ENCODE measurements at places on chromosomes 7 and 10.

DNA sequence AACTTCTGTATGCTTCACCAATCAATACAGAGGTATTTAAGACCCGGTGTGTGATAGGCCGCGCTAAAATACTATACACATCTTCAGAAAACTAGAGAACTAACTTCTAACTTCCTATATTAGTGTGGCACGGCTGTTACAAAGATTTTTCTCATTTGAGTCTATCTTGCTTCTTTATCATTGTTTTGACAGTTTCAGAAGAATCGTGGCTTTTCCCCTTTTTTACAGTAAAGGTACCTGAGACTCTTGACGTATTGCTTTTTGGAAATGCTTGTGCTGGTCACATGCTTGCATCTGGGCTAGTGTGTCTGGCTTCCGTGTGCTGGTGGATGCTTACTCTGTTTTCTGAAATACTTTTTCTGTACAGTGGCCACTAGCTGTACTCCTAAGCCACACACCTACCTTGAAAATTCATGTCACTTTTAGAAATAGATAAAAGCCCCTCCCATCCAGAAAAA is 12.7 kb downstream of the IKZF1 start:
- no peak for DNase-seq

GRCh38 chr7:127066974-127067373 is 185.8 kb downstream of the GRM8 start:
- no peak for DNase-seq

GRCh38 chr7:113774182-113774807 is 144.5 kb downstream of the PPP1R3A start:
- no peak for DNase-seq

- DNase-seq: no peak
Observed at GRCh38 chr7:149669121-149669818, 104.1 kb downstream of the ZNF467 start.

- DNase-seq: no peak
Observed at GRCh38 chr7:137850571-137850970, 3.8 kb upstream of the DGKI start.

DNA sequence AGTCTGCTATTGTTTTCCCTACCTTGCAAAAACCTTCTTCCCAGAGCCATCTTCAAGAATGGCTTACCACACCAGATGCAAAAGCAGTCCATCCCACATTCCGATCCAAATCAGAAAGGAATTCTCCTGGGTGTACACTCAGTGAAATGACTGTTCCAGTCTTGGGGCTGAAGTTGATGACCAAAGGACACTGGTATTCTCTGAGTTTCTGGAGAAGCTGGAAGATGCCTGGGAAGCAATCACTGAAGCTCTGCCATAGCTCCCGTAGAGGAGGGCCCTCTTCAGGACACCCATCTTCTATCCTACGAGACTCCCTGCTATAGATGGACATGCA is 155.7 kb downstream of the LCOR start:
- no peak for DNase-seq

GRCh38 chr10:13743101-13743693 is 156.4 kb downstream of the PRPF18 start:
- DNase-seq: no peak

All from K562 (cell line).